ENCODE measurements at places on chromosomes 3 and 15. TPM values are rescaled to one million over a fixed set of nuclear protein-coding genes. Genes with fewer than 3 reads are reported as not detected.

- no peak for DNase-seq
These were observed 7.8 kb downstream of the PAK6 start for GRCh38 chr15:40246496-40247280.

DNA sequence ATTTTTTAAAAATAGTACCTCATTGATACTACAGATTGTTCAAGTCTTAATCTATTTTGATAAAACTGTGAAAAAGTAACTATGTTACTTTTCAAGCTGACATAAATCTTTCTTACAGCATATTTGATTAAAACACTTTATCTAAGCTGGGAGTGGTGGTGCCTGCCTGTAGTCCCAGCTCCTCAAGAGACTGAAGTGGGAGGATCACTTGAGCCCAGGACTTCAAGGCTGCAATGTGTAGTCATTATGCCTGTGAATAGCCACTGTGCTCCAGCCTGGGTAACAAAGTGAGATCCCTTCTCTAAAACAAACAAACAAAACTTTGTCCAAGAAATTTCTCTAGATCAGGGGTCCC, 59.6 kb upstream of the NEDD4 start:
- DNase-seq, result no peak

The PAK6 gene
- 0.35 TPM for total RNA-seq

- no peak for DNase-seq
These were observed 271.9 kb upstream of the GADL1 start for GRCh38 chr3:31166249-31166885.

DNA sequence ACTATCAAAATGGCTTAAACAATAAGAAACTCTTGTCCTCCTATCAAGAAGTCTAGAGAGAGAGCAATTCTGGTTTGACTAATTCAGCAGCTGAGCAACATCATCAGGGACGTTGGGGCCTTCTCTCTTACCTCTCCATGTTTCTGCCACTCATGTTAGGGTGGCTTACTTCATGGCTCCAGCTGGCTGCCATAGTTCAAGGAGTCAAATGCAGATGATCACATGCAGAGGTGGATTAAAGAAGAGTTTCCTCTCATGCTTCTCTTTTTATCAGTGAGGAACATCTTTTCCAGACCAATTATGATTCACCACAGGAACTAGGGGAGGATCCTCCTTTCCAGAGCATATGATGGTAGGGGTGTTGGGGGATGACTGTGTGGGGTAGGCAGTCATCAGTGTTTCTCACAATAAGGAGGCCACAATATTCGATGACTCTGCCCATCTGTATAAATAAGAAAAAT, 45.5 kb downstream of the NEK11 start:
- no peak for DNase-seq

- no peak for DNase-seq
These were observed 24.1 kb downstream of the CCNL1 start for GRCh38 chr3:157135671-157136396.

The ZSCAN29 gene
- 23.2 TPM for total RNA-seq

- no peak for DNase-seq
These were observed 291.6 kb downstream of the ADAMTS17 start for GRCh38 chr15:100049936-100050876.

DNA sequence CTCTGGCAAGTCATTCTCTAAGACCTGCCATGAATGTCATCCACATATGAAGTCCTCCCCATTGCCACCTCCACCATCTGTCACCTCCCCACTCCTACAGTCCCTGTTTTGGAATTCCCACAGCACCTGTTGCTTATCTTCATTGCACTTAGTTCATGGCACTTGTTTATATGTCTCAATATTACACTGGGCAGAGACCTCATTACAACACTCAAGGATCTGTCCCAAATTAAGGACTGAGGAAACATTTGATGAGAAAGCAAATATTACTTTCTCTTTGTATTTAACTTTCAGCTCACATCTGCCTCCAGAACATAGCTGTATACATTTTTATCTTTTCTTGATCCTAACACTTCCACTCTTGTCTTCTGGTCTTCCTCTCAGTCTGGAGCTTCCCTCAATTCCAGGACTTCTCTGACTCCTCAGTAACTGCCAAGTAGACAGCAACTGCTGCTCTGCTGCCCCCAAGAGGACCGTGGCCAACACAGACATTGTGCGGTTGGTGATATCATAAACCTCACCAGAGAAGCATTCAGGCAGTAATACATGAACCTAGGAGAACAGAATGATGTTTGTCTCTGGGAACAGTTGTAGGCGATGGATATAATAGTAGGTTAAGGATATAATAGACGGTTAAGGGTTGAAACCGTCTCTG, 45.0 kb upstream of the FGF12 start:
- no peak for DNase-seq

GRCh38 chr15:92921215-92922131, 21.3 kb downstream of the CHD2 start:
- DNase-seq, result no peak

- DNase-seq, result no peak
These were observed 74.7 kb upstream of the THBS1 start for GRCh38 chr15:39506146-39506545.

DNA sequence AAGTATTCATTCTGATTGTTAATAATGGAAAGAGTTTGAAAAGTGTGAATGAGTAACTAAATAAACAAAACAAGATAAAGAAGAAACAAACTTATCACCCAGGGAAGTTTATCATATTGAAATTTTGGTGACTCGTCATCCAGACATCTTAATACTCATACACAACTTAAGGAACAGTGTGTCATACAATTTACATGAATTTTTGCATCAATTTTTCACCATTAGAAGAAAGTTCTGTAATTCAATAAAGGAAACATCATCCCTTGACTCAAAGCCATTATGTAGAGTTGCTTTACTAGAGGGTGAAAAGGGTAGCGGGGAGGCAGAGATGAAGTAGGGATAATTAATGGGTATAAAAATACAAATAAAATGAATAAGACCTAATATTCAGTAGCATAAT, 536.2 kb downstream of the GRM7 start:
- no peak for DNase-seq

DNA sequence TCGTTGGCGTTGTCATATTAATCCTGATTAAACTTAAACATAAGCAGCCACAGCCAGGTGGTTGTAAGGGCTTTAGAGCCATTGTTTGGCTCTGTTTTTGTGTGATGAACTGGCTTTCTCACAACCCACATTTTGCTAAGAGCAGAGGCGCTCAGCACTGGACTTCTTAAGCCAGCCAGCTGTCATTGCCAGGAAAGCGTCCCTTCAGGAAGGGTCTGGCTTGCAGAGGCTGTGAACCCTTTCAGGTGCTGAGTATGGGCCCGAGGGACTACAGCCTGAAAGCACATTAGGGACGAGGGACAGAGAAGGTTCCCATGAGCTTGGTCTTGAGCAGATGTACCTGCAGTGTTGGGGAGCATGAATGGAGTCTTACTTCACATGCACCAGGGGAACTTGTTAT, 112.3 kb downstream of the CHCHD6 start:
- DNase-seq, result no peak

- DNase-seq, result no peak
These were observed 521.0 kb downstream of the GABRG3 start for GRCh38 chr15:27491666-27492621.

- DNase-seq, result no peak
These were observed 135.2 kb downstream of the MECOM start for GRCh38 chr3:169528289-169528688.

GRCh38 chr3:18282507-18282906, 142.6 kb downstream of the SATB1 start:
- no peak for DNase-seq

DNA sequence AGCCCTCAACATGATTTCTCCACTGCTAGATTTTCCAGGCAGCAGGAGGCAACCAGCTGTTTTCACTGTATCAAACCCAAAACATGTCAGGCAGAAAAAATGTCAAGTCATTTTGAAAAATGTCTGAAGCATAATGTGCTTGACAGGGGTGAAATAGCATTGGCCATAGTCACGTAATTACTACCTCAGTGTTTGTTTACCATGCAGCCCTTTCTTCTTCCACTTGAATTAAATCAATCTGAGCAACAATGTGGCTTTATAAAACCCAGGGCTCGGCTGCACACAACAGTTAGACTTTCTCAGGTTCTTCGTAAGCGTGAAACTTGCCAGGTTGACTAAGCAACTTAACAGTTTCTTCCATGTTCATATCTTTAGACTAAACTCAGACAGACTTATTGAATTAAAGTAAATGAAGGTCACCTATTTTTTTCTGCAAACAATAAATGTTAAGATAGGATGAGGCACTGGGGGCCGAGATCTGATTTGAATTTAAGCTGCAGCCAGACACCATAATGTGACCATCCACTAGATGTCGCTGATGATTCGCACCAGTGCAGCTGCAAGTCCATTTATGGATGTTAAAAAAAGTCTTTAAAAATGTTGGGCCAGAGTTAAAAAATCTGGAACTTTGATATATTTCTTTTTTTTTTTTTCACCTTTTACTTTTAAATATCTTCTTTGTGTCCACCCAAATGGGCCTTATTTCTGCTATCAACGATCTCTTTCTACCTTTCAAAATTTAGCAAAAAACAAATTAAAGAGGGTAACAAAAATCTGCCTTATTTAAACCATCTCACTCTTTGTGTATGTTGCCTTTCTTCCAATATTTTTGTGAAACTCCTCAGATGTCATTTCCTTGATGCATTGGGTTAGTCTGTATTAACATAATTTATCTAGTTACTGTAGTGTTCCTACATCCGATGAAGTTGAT, 305.9 kb downstream of the CACNA2D3 start:
- DNase-seq, result peak; percentile 24

DNA sequence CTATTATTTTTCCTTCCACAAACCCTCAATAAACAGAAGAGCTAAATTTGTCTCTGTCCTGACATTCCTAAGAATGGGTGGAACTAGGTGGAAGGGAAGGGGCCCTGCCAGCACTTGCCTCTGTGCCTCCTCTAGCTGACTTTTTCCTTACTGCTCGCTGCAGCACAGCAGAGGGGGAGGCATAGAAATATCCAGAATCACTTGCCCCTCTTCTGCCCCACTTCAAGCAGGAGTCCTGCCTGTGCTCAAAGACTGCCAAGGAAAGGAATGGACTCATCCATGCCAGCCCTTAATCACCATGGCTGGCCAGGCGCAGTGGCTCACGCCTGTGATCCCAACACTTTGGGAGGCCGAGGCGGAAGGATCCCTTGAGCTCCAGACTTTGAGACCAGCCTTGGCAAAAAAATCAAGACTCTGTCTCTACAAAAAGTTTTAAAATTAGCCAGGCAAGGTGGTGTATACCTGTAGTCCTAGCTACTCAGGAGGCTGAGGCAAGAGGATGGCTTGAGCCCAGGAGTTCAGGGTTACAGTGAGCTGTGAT, 51.8 kb downstream of the ADCY5 start:
- no peak for DNase-seq

DNA sequence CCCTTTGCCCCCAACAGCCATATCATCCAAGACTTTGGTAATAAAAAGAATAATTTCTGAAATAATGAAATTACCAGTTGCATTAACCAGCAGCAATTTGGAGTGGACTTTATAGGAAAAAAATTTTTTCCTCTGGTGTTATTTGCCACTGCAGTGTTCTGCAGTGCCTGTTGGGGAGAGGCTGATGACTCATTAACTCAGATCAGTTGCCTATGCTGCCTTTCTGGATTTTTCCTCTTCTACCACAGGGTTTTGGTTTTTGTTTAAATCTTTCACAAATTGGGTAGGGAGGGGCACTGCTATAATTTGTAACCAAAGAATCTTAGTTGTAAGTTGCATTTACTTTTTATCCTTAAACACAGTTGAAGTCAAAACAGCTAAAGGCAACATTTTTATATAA, 22.7 kb downstream of the ATP6V1A start:
- DNase-seq, result no peak

The RTP3 gene
- total RNA-seq, result not detected

GRCh38 chr3:39668420-39668819, 141.0 kb upstream of the MYRIP start:
- no peak for DNase-seq

DNA sequence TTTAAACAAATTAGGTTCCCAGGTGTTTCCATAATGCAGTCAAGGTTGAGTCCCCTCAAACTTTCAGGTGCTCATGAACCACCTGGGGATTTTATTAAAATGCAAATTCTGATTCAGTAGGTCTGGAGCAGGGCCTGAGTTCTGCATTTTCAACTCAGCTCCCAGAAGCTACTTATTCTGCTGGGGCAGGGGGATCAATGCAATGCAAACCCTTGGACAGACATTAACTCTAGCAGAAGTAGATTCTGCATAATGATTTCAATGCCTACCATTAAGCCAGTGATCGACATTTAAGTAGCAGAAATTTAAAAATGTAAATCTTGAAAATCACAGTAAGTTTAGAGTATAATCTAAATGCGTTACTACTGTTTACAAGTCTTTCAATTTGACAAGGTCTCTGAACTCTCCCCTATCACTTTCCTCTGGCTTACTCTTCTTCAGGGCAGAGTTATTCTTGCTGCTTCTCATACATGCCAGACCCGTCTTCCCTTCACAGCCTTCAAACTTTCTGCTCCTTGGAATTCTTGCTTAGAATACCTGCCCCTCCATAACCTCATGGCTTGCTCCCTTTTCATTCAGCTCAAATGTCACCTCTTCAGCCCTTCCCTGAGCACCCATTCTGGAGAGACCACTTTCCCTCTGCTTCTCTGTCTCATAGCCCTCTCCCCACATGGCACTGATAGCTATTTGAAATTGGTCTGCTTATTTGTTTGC, 19.3 kb upstream of the DPPA4 start:
- no peak for DNase-seq

GRCh38 chr3:31225923-31226322, 306.8 kb upstream of the STT3B start:
- no peak for DNase-seq

DNA sequence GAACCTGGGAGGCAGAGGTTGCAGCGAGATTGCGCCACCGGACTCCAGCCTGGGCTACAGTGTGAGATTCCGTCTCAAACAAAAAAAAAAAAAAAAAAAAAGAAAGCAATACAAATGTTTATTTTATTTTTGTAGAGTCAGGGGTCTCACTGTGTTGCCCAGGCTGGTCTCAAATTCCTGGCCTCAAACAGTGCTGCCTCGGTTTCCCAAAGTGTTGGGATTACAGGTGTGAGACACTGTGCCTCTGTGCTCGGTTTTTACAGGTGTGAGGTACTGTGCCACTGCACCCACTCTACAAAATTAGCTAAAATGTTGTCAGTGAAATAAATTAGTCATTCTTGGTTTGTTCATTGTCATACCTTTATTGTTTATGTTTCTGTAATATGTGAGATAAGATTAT, 5.5 kb downstream of the PIAS1 start:
- no peak for DNase-seq

DNA sequence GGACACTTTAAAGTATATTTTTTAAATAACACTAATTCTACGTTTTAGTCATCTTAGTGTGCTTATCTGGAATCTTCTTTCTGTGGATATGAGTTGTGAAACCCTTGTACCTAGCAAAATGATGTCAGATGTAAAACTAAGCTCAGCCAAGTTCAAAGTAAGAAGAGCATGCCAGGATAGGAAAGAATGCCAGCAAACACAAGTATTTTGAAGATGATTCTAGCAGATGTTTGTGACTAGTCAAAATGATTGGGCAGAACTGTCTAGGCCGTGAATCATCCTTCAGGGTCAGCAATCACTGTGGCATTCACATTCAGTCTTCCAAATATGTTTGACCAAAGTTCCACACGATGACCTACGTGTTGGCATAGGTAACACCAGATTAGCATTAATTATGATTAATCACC, 5.4 kb upstream of the PLOD2 start:
- DNase-seq, result no peak

The RPUSD2 gene
- 22.9 TPM for total RNA-seq

The PRICKLE2 gene
- not detected for total RNA-seq

The GP9 gene
- total RNA-seq, result not detected

All from activated naive CD8-positive, alpha-beta T cell treated with anti-CD3 and anti-CD28 coated beads for 36 hours (primary cell).